ENCODE measurements at places on chromosomes 13 and 19. TPM values are rescaled to one million over a fixed set of nuclear protein-coding genes. Genes with fewer than 3 reads are reported as not detected.

DNA sequence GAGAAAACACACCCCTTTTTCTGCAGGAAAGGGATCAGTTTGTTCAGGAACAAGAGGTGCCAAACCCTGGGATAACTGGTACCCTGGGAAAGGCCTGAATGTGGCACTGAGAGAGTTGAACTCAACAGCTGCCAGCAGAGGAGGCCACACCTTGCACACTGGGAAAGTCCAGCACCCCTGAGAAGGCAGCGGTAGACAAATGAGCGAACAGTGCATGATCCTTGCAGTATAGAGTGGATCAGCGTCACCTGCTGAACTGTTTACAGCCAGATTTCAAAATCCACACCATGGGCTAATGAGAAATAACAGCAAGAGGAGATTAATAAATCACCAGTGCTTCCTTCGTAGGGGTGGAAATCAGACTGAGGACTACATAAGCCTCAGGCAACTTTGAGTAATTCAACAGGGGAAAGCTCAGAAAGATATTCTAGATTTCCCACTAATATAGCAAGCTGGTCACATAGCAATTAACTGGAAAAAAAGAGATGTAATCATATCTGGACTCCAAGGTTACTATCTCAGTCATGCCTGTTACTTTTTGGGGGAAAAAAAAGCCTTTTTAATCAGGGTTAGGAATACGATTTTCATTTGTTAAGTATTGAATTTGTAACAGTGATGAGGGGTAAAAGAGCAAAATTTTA, 52.0 kb downstream of the DCT start:
- H3K27me3 ChIP-seq, result 0 out of 2 replicates have a peak, but pooled peaks cover 4% of the 10 kb centered on the region
- no peak overlapping the region for H3K27ac ChIP-seq
- DNase-seq, result no peak
- H3K4me3 ChIP-seq, result no peak overlapping the region

- H3K27ac ChIP-seq, result no peak overlapping the region
- H3K4me1 ChIP-seq, result peaks cover 4% of the 10 kb centered on the region
- no peak overlapping the region for H3K4me3 ChIP-seq
These were observed 102.2 kb upstream of the GJB6 start for GRCh38 chr13:20334309-20334708.

HIPK4 gene
- total RNA-seq, result 0.74 TPM

PTH2 gene
- total RNA-seq, result 9.5 TPM

- H3K36me3 ChIP-seq, result no peaks in the 10 kb centered on the region
- peaks cover 9% of the 10 kb centered on the region for H3K4me1 ChIP-seq
- no peak for DNase-seq
- no peaks in the 10 kb centered on the region for H3K27me3 ChIP-seq
These were observed 4.9 kb downstream of the UCHL3 start for GRCh38 chr13:75554464-75554863.

ANKRD24 gene
- total RNA-seq, result 1.7 TPM

DNA sequence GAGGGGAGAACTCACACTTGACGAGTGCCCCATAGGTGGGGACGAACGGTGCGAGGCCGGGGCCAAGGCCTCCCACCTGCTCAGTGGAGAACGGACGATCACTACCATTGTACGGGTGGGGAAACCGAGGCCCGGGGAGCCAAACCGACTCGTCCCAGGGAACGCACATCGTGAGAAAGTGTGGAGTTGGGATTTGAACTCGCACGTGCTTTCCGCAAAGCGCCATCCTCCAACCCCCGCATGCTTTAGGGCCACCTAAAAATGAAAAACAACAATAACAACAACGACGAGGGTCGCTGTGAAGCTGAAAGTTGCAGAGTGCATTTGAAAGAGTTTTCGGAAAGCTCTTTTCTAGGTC, 458 bp downstream of the ARHGEF1 start:
- peak overlapping the region; percentile 73 for H3K27ac ChIP-seq
- no peaks in the 10 kb centered on the region for H3K27me3 ChIP-seq
- DNase-seq, result no peak
- peak overlapping the region; percentile 97 for H3K4me3 ChIP-seq
- no peaks in the 10 kb centered on the region for H3K36me3 ChIP-seq

DNA sequence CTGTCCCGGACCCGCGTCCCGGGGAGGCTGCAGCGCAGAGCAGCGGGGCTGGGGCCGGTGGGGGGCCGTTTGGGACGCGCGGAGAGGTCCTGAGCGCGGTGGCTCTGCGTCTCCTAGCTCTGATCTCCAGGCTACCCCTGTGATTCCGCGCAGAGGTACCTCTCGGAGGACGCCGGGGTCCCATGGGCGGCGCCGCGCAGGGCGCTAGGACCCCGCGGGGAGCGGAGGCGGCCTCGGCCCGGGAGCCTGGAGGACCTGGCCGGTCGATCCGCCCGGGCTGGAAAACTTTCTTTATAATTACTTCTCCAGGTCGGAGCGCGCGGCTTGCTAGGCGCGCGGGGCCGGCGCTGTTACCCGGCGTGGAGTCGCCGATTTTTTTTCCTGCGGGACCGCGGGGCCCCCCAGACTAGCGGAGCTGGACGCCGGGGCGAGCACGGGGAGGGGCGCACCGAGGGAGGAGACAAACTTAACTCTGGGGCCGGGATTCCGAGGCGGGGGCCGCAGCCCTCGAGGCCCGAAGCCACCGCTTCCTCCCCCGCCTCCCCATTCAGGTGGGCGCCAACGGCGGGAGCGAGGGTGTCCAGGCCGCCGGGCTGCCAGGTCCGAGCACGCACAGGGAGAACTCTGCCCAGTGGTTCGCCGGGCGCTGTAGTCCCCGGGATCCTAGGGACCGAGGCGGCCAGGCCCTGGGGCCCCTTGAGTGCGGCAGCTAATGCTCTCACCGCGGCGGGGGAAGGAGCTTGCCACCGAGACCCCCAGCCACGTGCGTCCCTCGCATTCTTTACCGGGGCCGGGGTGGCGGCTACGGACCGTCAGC, 848 bp upstream of the CEBPA start:
- no peak for DNase-seq
- peak overlapping the region; percentile 70 for H3K27ac ChIP-seq

- H3K36me3 ChIP-seq, result peaks cover under 1% of the 10 kb centered on the region
- no peak overlapping the region for H3K4me3 ChIP-seq
- no peak for DNase-seq
- H3K27me3 ChIP-seq, result no peaks in the 10 kb centered on the region
These were observed 10.0 kb downstream of the RFX1 start for GRCh38 chr19:13995878-13996765.

DNA sequence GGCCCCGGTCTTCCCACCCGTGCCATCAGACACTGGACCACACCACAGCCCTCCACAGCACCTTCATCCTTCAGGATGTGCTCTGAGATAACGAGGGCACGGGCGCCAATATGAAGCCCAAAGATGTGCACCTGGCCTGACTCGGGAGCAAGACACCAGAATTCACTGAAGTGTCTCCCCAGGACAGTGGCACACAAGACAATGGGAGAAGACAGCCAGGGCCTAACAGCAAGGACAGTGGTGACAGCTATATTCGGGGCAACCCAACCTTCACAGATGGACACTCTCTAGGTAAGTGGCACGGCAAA, 7.2 kb downstream of the DDX39A start:
- DNase-seq, result no peak
- H3K27ac ChIP-seq, result no peak overlapping the region
- H3K4me1 ChIP-seq, result peaks cover 9% of the 10 kb centered on the region
- peaks cover 58% of the 10 kb centered on the region for H3K36me3 ChIP-seq
- no peaks in the 10 kb centered on the region for H3K27me3 ChIP-seq

DNA sequence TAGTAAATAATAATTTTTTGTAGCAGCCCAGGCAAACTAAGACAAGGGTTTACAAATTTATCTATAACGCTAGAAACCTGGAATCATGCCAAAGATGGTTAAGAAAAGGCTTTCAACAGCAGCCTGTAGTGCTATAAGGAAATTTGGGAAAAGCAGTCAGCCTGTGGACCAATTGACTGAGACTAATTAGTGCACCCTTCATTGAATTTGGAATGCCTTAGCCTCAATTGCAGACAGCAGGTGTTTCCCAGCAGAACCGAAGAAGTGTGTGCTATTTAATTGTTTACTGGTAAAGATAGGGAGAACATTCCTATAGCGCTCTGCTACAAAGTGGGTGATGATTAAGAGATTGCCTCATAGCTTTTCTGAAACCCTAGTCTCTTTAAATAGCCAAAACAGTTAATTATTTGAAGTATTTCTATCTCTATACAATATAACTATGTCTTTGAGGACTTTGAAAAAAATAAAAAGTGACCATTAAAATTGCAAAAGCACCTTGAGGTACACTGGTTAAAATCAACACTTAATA, 1884.3 kb upstream of the PCDH20 start:
- DNase-seq, result no peak
- H3K4me1 ChIP-seq, result no peaks in the 10 kb centered on the region
- H3K27me3 ChIP-seq, result no peaks in the 10 kb centered on the region
- no peaks in the 10 kb centered on the region for H3K36me3 ChIP-seq

DNA sequence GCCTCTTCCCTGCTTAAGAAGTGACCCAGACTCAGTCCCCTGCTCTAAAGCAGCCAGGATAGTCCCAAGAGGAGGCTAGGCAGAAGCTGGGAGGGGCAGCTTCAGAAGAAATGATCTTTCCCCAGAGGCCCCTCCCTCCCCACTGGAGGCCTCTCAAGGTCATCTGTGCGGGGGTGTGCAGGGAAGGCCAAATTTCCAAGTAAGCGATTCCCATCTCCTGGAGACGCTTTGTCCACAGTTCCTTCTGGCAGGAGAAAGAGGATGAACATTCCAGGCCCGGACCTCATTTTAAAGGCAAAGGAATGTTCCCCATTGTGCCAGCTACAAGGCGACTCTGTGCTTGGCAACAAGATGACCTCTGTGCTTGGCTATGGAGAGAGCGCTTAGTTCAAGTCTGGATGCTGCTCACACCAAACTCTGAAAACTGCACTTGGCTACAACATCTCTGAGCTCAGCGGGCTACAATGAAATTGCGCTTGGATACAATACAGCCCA, 23.5 kb downstream of the COL5A3 start:
- H3K4me1 ChIP-seq, result peaks cover 4% of the 10 kb centered on the region
- no peak overlapping the region for H3K4me3 ChIP-seq
- no peak overlapping the region for H3K27ac ChIP-seq
- H3K36me3 ChIP-seq, result no peaks in the 10 kb centered on the region

DNA sequence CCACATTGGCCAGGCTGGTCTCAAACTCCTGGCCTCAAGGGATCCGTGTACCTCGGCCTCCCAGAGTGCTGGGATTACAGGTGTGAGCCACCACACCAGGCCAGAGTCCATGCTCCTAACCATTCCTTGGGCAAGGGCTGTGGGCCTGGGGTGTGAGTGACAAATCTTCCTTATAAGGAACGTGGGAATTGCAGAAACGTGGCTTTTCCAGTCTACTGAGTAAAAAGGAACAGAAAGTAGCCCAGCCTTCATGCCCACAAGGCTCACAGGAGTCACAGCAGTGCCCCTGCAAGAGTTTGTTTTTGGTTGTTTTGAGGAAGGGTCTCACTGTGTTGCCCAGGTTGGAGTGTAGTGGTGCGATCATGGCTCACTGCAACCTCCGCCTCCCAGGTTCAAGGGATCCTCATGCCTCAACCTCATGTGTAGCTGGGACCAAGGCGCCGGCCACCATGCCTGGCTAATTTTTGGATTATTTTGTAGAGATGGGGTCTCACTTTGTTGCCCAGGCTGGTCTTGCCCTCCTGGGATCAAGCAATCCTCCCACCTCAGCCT, 5.1 kb downstream of the MYPOP start:
- no peaks in the 10 kb centered on the region for H3K36me3 ChIP-seq
- H3K4me3 ChIP-seq, result no peak overlapping the region
- H3K27me3 ChIP-seq, result no peaks in the 10 kb centered on the region
- H3K4me1 ChIP-seq, result no peaks in the 10 kb centered on the region

DNA sequence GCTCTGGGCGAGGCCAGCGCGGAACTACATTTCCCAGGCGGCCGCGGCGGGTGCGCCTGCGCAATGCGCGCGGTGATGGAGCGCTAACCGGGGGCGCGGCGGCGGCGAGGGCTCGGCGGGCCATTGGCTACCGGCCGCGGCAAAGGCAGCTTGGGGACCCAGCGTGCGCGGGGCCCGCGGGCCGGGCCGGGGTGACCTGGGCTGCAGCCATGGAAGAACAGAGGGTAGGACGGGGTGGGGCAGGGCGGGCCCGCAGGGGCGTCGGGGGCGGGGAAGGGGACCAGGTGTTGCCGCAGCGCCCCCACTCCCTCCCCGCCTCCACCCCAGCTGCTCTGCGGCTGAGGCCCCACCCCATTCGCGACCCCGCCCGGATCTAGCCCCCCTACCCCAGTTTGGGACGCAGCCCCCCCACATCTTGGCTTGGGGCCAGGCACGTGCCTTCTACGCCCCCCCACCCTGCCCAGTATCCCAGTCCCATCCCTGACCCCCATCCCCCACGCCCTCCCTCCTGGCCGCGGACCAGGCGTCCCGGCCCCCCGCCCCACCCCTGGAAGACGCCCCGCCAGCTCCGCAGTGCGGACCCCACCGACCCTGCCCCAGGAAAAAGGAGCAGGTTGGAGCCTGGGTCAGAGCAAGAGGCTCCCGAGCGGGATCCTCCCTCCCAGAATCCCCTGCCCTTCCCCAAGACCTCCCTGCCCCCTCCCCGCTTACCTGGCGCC, at the start of gene FSD1:
Gene FSD1 (plus strand): TSS at position 61 of the 719 bp plus-strand sequence. CDS start 149 bp downstream, at position 210.
- H3K27me3 ChIP-seq, result no peaks in the 10 kb centered on the region
- H3K27ac ChIP-seq, result no peak within 1 kb of the TSS
- H3K4me3 ChIP-seq, result peak within 1 kb of the TSS; percentile 40
- peaks cover 9% of the 10 kb centered on the region for H3K4me1 ChIP-seq
- 0 out of 2 replicates have a peak, but pooled peaks cover 3% of the 10 kb centered on the region for H3K36me3 ChIP-seq

CLEC4G gene
- total RNA-seq, result not detected

PPM1N gene
- 5.2 TPM for total RNA-seq

N4BP2L2 gene
- total RNA-seq, result 92.7 TPM

- no peaks in the 10 kb centered on the region for H3K4me1 ChIP-seq
- H3K4me3 ChIP-seq, result no peak overlapping the region
- H3K27ac ChIP-seq, result no peak overlapping the region
- DNase-seq, result no peak
- H3K27me3 ChIP-seq, result no peaks in the 10 kb centered on the region
These were observed 8.9 kb downstream of the PODNL1 start for GRCh38 chr19:13929340-13929739.

GPR12 gene
- total RNA-seq, result not detected

DNA sequence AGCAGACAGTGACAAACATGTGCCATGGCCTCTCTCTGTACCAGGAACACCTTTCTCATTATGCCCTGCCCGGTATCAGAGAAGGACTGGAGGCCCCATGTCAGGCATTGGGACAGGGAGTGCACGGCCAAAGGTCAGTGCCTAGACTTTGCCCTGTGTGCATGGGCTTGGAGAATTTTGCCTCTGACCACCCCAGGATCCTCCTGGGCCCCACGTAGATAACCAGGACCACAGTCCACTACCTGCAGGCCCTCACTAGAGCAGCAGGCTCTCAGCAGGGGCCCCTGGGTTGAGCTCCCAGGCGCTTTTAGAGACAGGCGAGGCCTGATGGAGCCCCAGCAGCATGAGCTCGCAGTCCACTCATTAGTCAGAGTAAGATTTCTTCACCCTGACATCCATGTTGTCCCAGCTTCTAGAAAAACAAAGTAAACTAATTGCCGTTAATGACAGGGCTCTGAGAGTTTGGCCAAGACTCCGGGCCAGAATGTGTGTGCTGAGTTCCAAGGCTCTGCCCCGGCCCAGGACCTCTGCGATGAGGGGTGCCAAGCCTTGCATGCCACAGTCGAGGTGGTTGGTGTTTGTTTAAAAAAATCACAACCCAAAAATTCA, 42.7 kb downstream of the CAPN12 start:
- no peaks in the 10 kb centered on the region for H3K27me3 ChIP-seq
- no peak overlapping the region for H3K27ac ChIP-seq
- peaks cover 17% of the 10 kb centered on the region for H3K4me1 ChIP-seq
- no peak overlapping the region for H3K4me3 ChIP-seq
- H3K36me3 ChIP-seq, result peaks cover 30% of the 10 kb centered on the region
- no peak for DNase-seq

ZNF726 gene
- total RNA-seq, result not detected

Data from HCT116 (cell line).